Karpas-422 (cell line): ENCODE measurements at places on chromosomes 7 and 10. TPM values are rescaled to one million over a fixed set of nuclear protein-coding genes. Genes with fewer than 3 reads are reported as not detected.
A peak's percentile ranks its signal among the peaks of the same experiment; 100 is the strongest.

- DNase-seq, result no peak
- H3K4me3 ChIP-seq, result no peak overlapping the region
- H3K27ac ChIP-seq, result no peak overlapping the region
- H3K36me3 ChIP-seq, result no peaks in the 10 kb centered on the region
- peaks cover 15% of the 10 kb centered on the region for H3K4me1 ChIP-seq
These were observed 72.9 kb downstream of the ADK start for GRCh38 chr10:74223755-74224529.

DNA sequence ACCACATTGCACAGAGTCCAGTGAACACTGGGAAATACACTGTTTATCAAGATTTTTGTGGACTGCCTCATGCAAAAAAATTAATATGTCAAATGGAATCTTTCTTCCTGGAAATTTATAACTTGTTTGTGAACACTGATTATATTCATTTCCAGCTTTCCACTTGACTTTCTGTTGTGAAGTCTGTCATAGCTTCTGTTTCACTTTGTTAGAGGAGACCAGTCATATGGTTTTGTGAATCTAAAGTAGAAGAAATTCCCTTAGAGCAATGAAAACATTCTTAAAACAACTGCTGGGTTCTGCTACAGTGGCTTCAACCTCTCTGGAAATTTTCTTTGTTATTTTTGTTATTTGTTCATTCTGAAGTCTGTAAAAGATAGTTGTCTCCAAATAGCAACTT is 349.5 kb upstream of the NFE2L3 start:
- DNase-seq, result no peak
- H3K4me1 ChIP-seq, result no peaks in the 10 kb centered on the region
- no peaks in the 10 kb centered on the region for H3K27me3 ChIP-seq

GRCh38 chr10:24617771-24618396 is 105.8 kb downstream of the ARHGAP21 start:
- H3K36me3 ChIP-seq, result no peaks in the 10 kb centered on the region
- no peaks in the 10 kb centered on the region for H3K27me3 ChIP-seq
- DNase-seq, result peak; percentile 63
- H3K4me1 ChIP-seq, result no peaks in the 10 kb centered on the region
- H3K4me3 ChIP-seq, result no peak overlapping the region

The ASB10 gene
- total RNA-seq, result not detected in 2 replicates

GRCh38 chr7:71237945-71238344 is 106.0 kb downstream of the GALNT17 start:
- no peaks in the 10 kb centered on the region for H3K4me1 ChIP-seq
- no peaks in the 10 kb centered on the region for H3K27me3 ChIP-seq
- H3K27ac ChIP-seq, result no peak overlapping the region
- no peaks in the 10 kb centered on the region for H3K36me3 ChIP-seq
- H3K4me3 ChIP-seq, result no peak overlapping the region

DNA sequence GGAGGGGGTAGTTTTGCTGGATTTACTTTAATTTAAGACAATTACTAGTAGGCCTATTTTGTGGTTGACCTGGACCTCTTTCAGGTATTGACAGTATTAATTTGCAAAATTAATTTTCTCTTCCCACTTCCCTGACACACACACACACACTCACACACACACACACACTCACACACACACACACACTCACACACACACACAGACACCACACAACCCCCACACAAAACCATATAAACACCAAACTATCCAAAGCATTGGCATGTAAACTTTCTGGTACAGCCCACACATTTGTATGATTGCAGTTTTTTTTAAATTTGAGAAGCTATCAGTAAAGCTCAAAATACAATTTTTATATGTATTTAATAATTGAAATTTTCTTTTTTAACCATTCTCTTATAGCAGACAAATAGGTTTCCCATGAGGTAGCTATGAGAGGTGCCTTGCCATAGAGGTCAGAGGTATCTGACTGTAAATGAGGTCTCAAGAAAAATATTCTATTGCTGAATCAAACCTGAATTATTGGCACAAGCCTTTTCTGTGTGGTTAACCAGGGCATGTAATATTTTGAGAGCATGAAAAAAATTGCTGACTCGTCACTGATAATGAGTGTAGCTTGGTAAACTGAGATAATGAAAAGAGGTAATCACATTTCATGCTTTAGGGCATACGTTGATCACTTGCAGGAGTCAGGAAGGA is 306.5 kb downstream of the GATA3 start:
- no peaks in the 10 kb centered on the region for H3K4me1 ChIP-seq
- no peak for DNase-seq
- no peaks in the 10 kb centered on the region for H3K36me3 ChIP-seq
- no peak overlapping the region for H3K4me3 ChIP-seq

GRCh38 chr7:3607847-3608246 is 306.8 kb downstream of the SDK1 start:
- H3K4me3 ChIP-seq, result no peak overlapping the region
- H3K27ac ChIP-seq, result no peak overlapping the region
- no peaks in the 10 kb centered on the region for H3K27me3 ChIP-seq
- no peak for DNase-seq

GRCh38 chr7:44678471-44679179 is 70.0 kb upstream of the ZMIZ2 start:
- H3K4me1 ChIP-seq, result no peaks in the 10 kb centered on the region
- DNase-seq, result no peak
- no peak overlapping the region for H3K4me3 ChIP-seq
- no peak overlapping the region for H3K27ac ChIP-seq
- H3K27me3 ChIP-seq, result no peaks in the 10 kb centered on the region
- peaks cover 9% of the 10 kb centered on the region; the same call in 1 of the 2 replicates for H3K36me3 ChIP-seq

- no peaks in the 10 kb centered on the region for H3K36me3 ChIP-seq
- H3K27ac ChIP-seq, result no peak overlapping the region
- no peaks in the 10 kb centered on the region for H3K4me1 ChIP-seq
- no peak overlapping the region for H3K4me3 ChIP-seq
These were observed 64.3 kb upstream of the AGK start for GRCh38 chr7:141486959-141487358.

DNA sequence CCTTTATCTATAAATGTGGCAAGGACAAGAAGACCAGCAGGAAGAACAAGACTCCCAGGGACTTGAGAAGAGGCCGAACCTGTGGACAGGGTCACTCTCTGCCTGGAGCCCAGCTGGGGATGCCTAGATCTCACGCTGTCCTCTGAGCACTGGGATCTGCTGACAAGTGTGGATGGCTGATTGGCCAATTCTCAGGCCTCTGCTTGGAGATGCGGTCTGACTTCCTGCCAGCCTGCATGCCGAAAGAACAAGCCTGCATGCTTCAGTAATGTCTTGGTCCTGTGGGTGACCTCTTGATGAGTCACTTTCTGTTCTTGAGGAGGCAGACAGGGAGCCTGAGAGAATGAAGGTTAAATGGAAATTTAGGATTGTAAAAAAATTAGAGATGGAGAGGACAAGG is 84.7 kb downstream of the TMEM178B start:
- no peak for DNase-seq
- H3K27me3 ChIP-seq, result no peaks in the 10 kb centered on the region
- H3K36me3 ChIP-seq, result no peaks in the 10 kb centered on the region
- H3K4me1 ChIP-seq, result no peaks in the 10 kb centered on the region
- H3K4me3 ChIP-seq, result no peak overlapping the region
- H3K27ac ChIP-seq, result no peak overlapping the region

The CDC123 gene
- 82.9 and 138 TPM in 2 replicates for total RNA-seq

DNA sequence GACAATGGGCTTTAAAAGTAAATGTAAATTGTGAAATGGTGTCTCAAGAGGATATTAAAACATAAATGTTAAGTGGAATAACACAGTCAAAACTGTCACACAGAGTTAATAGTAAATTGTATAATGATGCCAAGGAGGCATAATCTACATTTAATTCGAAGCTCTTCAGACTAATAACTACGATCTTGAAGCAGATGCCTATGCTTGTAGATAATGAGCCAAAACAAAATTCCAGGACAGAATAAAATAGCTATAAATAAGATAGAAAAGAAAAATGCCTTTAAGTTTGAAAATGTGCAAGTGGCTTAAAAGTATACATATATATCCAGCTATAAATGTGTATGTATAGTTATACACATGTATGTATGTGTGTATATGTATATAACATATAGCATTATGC is 17.5 kb downstream of the TWIST1 start:
- DNase-seq, result no peak
- H3K36me3 ChIP-seq, result no peaks in the 10 kb centered on the region
- no peaks in the 10 kb centered on the region for H3K4me1 ChIP-seq
- H3K27ac ChIP-seq, result no peak overlapping the region
- H3K27me3 ChIP-seq, result no peaks in the 10 kb centered on the region
- no peak overlapping the region for H3K4me3 ChIP-seq

The CRPPA gene
- 0.07 TPM in 1 of 2 replicates, not detected in the other for total RNA-seq

DNA sequence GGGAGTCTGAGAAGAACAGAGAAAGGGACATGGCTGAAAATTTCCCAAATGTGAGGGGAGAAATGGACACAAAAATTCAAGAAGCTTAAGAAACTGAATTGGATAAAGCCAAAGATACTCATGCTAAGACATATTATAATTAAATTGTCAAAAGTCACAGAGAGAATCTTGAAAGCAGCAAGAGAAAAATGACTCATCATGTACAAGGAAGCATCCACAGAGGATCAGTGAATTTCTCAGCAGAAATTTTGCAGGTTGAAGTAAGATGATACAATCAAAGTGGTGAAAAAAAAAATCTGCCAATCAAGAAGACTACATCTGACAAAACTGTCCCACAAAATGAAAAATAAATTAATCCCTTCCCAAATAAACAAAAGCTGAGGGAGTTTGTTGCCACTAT is 56.8 kb downstream of the MPP7 start:
- no peaks in the 10 kb centered on the region for H3K4me1 ChIP-seq
- 0 out of 2 replicates have a peak, but pooled peaks cover 2% of the 10 kb centered on the region for H3K27me3 ChIP-seq
- H3K27ac ChIP-seq, result no peak overlapping the region
- H3K36me3 ChIP-seq, result no peaks in the 10 kb centered on the region

The GPC2 gene
- 1.9 and 5.3 TPM in 2 replicates for total RNA-seq

GRCh38 chr7:55071411-55072175 is 52.8 kb downstream of the EGFR start:
- no peaks in the 10 kb centered on the region; the same call in 1 of the 2 replicates for H3K36me3 ChIP-seq
- no peaks in the 10 kb centered on the region for H3K27me3 ChIP-seq
- H3K27ac ChIP-seq, result no peak overlapping the region; the same call in 1 of the 2 replicates
- no peak overlapping the region for H3K4me3 ChIP-seq
- H3K4me1 ChIP-seq, result peaks cover 58% of the 10 kb centered on the region

The TMEM184A gene
- not detected in 2 replicates for total RNA-seq

GRCh38 chr10:30546511-30546910 is 83.0 kb downstream of the LYZL2 start:
- peaks cover 12% of the 10 kb centered on the region for H3K4me1 ChIP-seq
- no peak for DNase-seq
- H3K4me3 ChIP-seq, result no peak overlapping the region
- H3K27me3 ChIP-seq, result no peaks in the 10 kb centered on the region
- H3K27ac ChIP-seq, result no peak overlapping the region
- H3K36me3 ChIP-seq, result no peaks in the 10 kb centered on the region

DNA sequence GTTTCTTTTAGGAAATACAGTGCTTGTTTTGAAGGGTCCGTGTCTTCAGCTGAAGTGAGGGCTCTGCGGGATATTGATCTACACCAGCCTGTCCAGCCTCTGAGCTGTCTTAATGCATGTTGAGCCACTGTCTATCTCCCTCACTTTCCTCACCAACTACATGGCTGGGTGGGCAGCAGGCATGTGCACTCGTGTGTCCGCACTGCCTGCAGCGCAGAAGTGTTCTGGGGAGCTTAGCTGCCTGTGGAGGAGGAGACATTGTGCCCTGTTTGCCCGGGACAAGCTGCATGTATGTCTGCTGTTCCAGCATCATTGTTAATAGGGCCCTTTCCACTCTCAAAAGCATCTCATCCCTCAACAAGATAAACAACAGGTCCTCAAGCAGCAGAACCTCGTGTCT is 133.1 kb upstream of the EEPD1 start:
- DNase-seq, result no peak
- H3K4me3 ChIP-seq, result no peak overlapping the region
- H3K27me3 ChIP-seq, result no peaks in the 10 kb centered on the region
- no peaks in the 10 kb centered on the region for H3K4me1 ChIP-seq
- no peak overlapping the region for H3K27ac ChIP-seq

GRCh38 chr7:124191713-124192112 is 158.8 kb upstream of the TMEM229A start:
- H3K36me3 ChIP-seq, result no peaks in the 10 kb centered on the region
- no peaks in the 10 kb centered on the region for H3K4me1 ChIP-seq
- H3K4me3 ChIP-seq, result no peak overlapping the region
- H3K27ac ChIP-seq, result no peak overlapping the region

DNA sequence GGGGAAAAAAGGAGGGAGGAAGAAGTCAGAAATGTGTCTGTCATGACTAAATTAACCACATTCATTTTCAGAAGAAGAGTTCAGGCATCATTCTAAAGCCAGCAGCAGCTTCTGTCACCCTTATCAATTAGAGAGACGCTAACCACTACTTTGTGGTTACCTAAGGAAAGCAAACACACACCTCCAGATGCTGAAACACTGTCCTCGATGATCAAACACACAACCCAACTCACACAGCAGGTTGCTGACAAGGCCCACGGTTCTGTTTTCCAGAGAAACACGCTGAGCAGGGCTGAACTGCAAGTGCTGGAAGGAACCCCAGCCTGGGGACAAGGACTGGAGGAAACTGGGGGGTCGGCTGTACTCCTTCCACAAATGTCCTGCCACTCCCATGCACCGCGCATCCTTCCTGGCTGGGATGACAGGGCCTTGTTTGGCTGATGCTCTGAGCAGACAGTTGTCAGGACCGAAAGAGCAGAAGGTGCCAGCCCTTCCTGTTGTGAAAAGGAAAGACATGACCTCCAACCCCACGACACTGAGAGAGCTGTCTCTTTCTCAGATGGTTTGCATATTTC is 36.6 kb downstream of the PRKCQ start:
- DNase-seq, result no peak
- H3K36me3 ChIP-seq, result no peaks in the 10 kb centered on the region
- H3K4me3 ChIP-seq, result no peak overlapping the region
- H3K27ac ChIP-seq, result no peak overlapping the region
- H3K4me1 ChIP-seq, result no peaks in the 10 kb centered on the region

GRCh38 chr7:151384776-151385625 is 24.8 kb downstream of the WDR86 start:
- no peak overlapping the region for H3K4me3 ChIP-seq
- H3K27ac ChIP-seq, result no peak overlapping the region
- DNase-seq, result no peak
- no peaks in the 10 kb centered on the region for H3K36me3 ChIP-seq
- H3K4me1 ChIP-seq, result peaks cover 13% of the 10 kb centered on the region

- no peaks in the 10 kb centered on the region for H3K36me3 ChIP-seq
- H3K27ac ChIP-seq, result no peak within 1 kb of the TSS
- peak within 1 kb of the TSS; percentile 44; the same call in 1 of the 2 replicates for H3K4me3 ChIP-seq
These were observed at the start of gene C1QL3 for GRCh38 chr10:16521311-16522016. Gene C1QL3 (minus strand): TSS chr10:16521879. CDS start chr10:16521065, 814 bp downstream.

DNA sequence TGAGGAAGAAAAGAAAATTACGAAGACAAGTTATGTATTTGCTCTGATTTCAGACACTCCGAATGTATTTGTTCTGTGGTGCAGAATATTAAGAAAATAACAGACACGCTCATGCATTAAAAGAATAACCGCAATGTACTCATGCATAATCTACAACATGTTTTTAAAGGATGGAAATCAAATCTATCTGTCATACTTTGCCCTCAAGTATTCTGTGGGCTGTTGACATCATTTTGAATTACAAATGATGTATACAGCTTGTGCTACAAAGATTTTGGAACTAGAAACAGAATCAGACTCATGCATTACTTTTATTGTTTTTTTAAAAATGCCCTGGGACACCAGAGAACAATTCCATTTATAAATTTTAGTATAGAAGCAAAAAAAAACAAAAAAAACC is 69.9 kb downstream of the APBB1IP start:
- peaks cover 51% of the 10 kb centered on the region for H3K36me3 ChIP-seq
- no peak for DNase-seq
- H3K4me1 ChIP-seq, result no peaks in the 10 kb centered on the region
